ENCODE measurements at places on chromosomes 3 and 15.

DNA sequence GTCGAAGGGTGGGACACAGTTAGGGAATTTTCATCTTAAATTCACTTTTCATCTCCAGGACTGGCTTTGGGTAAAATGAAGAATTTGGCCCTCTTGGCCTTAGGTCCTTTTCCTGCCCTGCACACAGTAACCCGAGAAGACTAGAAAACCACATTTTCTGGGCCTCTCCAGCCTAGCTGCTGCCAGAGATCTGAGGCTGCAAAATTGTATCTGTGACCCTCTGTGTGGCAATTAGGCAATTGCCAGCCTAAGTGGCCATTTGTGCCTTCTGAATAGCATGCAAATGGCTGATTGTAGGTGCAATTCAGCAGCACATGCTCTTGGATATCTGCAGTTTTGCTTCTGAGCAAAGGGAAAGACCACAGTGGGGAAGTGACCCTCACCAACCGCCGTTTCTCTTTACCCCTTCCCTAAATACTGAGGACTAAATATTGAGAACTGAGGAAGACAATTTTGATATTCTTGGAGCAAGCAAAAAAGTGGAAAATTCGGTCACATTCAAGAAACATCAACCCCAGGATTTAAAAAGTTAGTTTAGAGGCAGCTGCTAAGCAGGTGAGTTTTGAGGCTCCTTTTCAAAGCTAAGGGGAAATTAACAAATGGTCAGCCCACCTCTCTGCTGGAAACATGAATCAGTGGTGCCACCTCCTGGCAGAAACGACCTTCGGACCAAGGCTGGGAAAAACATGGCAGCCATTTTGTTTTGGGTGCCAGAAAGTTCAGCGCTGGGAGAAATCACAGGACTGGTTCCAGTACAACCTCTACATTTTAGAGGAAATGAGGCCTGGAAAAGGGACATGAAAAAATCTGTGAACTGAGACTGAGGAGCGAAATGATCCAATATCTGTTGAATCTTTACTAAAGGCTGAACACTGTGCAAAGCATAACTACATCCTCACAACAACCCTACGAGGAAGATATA is 56.6 kb upstream of the PRTG start:
- DNase-seq = peak; percentile 38

DNA sequence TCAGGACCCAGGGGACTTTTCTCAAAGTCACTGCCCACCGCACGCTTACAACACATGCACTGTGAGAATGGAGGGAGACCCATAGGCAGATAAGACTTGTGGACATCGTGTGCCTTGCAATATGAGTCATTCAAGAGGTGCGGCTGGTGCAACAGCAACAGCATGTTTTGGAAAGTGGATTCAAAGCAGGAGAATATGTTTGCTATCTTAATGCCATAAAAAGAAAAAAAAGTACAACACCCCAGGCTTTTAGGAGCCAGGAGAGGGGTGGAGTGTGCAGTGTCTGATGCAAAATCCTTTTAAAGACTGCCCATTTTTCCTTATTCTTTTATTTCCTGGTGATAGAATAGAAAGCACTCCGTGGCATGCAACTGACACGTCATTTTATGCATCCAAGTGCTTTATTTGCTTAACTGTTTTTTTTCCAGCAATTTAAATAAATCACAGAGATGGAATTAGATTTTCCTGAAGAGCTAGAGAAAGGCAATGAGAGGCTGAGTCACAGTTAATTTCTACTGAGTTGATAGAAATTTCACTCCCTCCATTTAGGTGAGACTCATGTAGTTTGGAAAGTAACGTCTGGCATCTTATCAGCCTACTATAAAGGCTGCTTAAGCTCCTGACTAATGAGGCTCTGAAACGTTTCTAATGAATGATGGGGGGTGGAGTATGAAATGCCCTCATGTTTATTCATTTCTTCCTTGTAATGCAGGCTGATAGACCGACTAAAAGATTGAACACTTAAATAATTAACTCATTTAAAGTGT is 96.4 kb downstream of the NSUN3 start:
- DNase-seq = no peak

- DNase-seq = no peak
Measured at GRCh38 chr15:62782071-62782841, 260.3 kb upstream of the TPM1 start.

- DNase-seq = peak; percentile 64
Measured at GRCh38 chr15:48710952-48711495, 65.5 kb upstream of the FBN1 start.

GRCh38 chr3:180911876-180912303 is 580 bp upstream of the FXR1 start:
- no peak for DNase-seq

DNA sequence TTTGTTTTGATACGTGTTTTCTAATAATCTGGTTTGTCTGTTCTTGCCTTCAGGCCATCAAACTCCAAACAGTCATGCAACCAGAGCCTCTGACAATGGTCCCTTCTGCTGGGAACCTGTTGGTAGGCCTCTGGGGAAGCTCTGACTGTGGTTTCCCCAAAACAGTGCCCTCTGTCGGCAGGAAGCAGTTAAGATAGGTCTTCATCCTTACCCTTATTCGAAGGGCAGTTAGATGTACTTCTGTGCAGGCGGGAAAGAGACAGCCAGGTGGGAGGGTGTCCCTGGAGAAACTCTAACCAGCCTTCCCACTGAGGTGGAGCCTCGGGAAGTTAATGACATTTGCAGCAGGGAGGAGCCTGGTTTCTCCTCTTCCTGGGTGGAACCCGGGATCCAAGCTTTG is 81.6 kb upstream of the CHMP2B start:
- DNase-seq = no peak

DNA sequence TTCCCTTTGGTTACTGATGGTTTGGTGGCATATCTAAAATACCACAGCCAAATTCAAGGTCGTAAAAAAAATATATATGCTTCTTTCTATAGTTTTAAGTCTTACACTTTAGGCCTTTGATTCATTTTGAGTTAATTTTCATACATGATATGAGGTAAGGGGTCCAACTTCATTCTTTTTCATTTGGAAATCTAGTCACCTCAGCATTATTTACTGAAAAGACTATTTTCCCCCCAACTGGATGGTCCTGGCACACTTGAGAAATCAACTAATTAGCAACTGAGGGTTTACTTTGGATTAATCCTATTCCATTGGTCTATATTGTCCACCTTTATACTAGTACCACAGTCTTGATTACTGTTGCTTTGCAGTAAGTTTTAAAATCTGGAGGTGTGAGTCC is 26.2 kb downstream of the RHOA start:
- no peak for DNase-seq

DNA sequence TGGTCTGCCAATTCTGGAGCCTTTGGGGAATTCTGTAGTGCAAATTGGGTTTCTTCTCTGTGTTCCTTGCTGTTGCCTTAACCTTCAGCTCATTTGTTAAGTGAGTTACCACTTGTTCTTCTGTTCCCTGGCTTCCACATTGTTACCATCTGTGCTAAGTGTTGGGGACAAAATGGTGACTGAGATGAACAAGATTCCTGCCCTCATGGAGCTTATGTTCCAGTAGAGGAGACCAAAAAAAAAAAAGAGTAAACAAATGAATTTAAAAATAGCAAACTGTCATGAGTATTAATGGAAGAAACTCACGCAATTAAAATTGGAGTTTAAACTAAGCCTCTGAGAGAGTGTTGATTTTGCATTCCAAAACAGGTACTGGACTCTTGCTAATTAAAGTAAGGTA is 49.4 kb upstream of the ATP2C1 start:
- DNase-seq = no peak

DNA sequence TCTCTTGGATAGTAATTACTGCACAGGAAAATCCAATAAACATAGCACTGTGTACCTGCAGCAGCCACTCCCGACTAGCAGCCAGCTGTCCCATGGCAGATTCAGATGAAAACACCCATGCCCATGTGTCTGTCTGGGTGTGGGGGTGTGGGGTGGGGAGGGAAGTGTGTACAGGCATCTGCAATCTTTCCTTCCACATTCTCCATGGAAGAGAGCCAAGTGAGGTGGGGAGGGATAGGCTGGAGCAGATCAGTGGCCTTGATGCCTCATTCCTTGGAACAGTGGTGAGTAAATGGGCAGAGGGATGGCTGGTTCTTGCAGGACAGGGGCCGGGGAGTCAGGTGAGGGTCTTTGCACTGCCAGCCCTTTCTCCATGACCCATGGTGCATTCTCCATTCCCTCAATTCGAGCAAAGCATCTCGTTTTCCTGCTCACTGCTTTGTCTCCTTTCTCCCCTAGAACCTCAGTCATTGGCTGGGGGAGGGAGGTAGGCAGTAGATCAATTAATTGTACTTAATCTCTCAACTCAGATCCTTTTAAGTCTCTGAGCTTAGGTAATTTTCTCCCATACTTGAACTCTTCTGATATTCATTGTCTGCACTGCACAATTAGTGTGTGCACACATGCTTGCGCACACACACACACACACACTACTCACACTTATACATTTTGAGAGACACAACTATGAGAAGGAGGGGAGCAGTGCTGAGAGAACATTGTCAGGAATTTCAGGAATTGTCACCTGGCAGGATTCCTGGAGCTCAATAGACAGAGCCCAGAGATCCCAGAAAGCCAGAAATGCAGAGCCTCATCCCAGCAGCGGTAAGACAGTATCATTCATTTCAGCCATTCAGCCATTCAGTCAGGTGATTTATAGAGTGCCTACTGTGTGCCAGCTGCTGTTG is 31.9 kb downstream of the PDIA5 start:
- no peak for DNase-seq

DNA sequence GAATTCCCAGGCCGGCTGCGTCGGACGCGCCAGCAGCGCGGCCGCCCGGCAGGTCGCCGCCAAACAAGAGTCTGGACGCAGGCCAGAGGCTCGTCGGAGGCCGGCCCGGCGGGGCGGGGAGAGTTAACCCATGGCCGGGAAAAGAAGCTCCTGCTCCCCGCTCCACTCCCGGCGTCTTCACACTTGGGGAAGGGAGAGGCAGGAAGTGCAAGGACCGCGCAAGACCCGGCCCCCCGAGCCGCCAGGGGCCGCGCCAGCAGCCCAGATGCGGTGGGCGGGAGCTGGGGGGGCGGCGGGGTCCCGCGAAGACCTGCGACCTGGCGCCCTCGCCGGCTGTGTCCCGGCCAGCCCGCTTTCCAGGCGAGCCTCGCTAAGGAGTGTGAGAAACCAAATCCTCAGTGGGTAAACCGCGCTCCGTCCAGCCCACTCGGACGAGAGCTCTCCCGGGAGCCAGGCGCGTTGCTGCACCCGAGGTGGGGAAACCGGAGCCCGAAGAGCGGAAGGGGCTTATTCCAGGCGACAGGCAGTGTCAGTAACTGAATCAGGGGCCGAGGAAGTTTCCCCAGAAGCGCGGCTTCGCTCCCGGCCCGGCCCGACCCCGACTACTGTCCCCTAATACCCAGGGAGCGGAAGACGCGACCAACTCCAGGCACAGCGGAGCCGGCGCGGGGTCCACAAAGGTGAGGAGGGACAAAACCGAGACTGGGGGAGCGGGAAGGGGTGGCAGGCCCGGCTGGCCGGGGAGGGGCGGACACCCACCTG is 721 bp downstream of the ADAMTS7 start:
- no peak for DNase-seq

GRCh38 chr3:12190221-12190807 is 31.6 kb upstream of the TIMP4 start:
- DNase-seq = no peak

- DNase-seq = no peak
Measured at GRCh38 chr15:80788536-80788935, 9.4 kb downstream of the CEMIP start.

DNA sequence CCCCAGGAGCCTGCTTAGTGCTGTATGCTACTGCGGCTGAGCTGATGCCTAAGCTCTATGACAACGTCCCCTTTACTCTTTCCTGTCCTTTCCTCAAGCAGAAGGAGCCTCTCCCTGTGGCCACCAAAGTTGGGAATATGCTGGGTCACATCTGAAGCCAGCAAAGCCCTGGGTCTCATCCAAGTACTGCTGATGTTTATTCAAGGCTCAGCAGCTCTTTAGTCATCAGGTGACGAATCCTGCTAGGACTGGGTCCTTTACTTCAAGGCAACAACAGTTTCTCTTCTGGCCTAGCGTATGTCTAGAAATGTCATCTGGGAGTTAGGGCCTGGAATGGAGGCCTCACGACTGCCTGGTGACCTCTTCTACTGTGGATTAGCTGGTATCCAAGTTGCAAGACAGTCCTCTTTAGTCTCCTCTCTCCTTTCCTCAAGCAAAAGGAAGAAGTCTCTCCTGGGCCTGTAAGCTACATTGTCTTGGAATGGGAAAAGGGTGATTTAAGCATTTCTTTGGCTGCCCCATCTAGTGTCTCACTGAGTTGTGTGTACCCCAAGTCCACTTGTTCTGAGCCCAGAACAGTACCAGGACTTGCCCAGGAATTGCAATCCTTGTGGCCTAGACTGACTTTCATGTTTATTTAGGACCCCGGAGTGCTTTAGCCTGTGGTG is 63.9 kb downstream of the TNFAIP8L3 start:
- peak; percentile 20 for DNase-seq

GRCh38 chr15:83889995-83890394 is 236.1 kb downstream of the ADAMTSL3 start:
- DNase-seq = no peak

GRCh38 chr3:44555723-44556122 is 730 bp downstream of the ZKSCAN7 start:
- no peak for DNase-seq

DNA sequence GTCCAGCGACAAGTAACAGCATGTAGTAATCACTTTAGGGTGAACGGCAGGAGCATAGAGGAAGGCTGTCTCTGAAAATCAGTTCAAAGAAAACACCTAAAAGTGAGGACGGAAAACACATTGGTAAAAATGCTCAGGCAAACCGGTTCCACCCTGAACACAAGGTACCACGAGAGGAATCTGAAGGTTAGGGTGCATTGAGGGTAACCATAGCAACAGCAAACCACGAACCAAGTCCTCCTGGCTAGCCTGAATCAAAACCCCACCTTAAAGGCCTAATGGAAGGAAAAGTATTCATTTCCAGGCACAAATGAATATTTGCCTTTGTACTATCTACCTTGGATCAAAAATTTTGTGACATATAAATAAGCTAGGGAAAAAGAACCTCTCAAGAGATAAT is 315.0 kb downstream of the OCA2 start:
- no peak for DNase-seq

DNA sequence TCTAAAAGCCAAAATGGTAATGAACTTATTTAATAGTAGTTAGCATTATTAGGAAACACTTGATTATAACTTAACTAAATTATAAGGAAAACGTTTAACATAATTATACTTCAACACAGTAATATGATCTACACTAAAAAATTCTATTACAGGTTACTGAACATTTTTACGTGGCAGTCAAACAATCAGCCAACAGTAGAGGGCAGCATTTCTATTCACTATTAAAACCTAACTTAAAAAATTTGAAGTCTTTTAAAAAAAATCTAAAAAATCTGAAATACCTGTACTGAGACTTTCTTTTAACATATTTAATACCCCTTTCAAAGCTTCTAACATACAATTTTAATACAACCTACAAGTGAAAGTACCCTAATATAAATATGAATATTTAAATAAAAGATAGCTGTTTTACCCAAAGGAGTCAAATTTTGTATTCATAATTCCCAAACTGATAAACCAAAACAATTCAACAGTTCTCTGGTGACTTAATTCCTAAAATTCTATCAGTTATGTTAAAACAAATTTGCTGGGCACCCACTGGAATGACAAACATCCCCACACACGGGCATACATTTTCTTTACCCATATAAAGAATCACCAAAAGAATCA is 41.5 kb downstream of the DLG1 start:
- DNase-seq = peak; percentile 29

All from HS-5 (cell line).